Neural progenitor cell (in vitro differentiated cells): ENCODE measurements at places on chromosomes 13 and 19.

- DNase-seq = no peak
Observed at GRCh38 chr13:98500963-98501421, 75.9 kb downstream of the STK24 start.

DNA sequence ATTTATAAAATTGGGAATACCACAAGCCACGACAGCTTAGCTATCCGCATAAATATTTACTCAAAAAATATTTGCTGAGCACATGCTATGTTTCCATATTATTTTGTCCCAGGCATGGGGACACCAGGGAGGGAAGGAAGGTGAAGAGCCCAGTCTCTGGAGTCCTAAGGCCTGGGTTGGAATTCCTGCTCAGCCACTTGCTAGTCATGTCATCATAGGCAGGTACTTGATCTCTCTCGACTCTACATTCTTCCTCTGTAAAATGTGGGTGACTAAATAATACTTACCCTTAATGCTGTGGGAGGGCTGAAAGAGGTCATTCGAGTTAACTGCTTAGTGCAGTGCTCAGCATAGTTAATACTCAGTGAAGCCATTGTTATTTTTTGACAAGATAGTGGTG is 4.3 kb upstream of the RNASEH2B start:
- no peak for DNase-seq

GRCh38 chr19:6292006-6292405 is 12.2 kb upstream of the MLLT1 start:
- peak; percentile 26 for DNase-seq

- no peak for DNase-seq
Observed at GRCh38 chr19:6235031-6235951, 44.5 kb downstream of the MLLT1 start.

GRCh38 chr19:55678121-55678671 is 3.2 kb downstream of the EPN1 start:
- DNase-seq = no peak

DNA sequence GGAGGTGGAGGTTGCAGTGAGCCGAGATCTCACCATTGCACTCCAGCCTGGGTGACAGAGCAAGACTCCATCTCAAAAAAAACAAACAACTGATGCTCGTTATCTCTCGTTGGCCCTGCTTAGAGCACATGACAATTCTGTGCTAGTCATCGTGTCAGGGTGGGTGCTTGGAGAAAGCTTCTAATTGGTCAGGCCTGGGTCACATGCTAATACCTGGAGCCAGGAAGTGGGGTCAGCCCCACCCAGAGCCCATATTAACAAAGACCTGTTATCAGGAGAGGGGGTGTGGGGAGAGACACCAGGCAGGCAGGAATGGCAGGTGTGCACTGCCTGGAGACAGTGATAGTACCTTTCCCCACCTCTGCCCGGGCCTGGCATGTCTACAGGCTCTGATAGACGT is 84.9 kb downstream of the DPF1 start:
- no peak for DNase-seq

DNA sequence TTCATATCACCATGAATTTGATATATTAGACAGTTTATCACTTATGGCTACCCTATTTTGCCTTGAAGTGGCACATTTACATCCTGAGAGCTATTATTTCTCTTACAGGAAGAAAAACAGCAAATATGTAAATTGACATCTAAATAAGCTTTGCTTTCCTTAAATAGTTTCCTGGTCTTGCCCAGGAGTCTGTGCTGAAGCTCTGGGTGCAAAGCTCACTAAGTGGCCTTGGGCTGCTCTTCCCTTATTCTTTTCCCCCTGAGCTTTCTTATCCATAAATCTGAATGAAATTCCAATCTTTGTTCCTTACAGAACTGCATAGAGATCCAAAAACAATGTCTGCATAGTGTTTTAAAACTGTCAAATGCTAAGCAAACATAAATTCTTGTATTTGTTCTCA is 56.3 kb downstream of the TNFSF13B start:
- no peak for DNase-seq

GRCh38 chr13:109790942-109791605 is 4.7 kb upstream of the IRS2 start:
- DNase-seq = peak; percentile 55
